RWPE2 (cell line): ENCODE measurements at places on chromosomes 1 and 21.

DNA sequence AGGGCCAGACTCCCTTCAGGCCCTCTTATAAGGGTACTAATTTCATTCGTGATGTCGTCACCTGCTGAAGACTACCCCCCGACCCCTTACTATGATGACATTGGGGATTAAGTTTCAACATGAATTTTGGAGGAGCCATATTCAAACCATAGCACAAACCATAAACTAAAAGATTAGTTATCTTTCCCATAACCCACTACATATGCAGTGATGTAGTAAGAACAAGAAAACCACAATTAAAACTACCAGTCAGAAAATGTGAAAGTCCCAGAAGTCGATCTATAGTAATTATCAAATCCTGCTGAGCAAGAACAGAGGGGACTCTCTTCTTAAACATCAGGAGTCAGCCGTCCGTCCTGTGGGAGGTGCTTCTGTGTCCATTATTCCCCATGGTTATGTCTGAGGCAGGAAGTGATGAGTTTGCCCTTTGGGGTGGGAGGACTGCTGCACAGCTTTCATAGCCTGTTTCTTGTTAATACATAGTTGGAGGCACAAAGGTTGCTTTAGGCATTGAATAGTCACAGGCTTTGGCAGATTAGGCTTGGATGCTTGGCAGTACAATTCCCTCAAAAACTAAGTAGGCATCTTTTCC lies 35.9 kb upstream of the PTGFRN start:
- DNase-seq = no peak

DNA sequence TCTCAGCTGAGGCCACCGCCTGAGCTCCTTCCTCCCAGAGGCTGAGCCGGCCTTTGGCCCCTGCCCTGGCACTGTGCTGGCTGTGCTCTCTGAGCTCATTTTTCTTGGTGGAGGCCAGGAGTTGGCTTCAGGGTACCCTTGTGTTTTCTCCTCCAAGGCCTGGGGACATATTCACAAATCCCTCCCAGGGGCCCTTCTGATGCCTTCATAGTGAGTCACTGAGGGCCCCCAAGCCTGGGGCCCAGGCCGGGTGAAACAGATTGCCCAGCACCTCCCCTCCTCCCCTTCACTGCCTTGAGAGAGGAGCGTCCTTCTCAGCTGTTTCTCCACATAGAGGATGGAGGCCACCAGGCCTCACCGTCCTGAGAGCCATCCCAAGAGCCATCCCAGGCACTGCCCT lies 105.8 kb downstream of the SIK1 start:
- no peak for DNase-seq

DNA sequence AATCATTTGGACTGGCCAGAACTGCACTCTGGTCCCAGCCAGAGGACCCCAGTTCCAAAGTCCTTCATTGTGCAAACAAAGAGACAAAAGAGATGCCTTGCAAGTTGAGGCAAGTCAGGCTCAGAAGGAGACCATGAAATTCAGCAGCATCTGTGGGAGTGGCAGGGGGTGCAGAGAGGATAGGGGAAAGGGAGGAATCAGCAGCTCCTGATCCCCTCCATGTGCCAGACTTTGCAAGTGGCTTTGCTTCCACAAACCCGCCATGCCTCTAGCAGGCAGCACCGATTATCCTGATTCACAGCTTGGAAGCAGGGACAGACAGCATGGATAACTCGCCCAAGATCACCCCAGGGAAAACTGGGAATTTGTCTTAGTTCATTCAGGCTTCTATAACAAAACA lies 2.1 kb upstream of the CAPN9 start:
- no peak for DNase-seq

- no peak for DNase-seq
Observed at GRCh38 chr21:46553993-46554392, 50.9 kb downstream of the S100B start.

- no peak for DNase-seq
Observed at GRCh38 chr1:78420181-78420580, 70.6 kb upstream of the PTGFR start.

- DNase-seq = no peak
Observed at GRCh38 chr1:168135921-168136708, 615 bp downstream of the GPR161 start.

DNA sequence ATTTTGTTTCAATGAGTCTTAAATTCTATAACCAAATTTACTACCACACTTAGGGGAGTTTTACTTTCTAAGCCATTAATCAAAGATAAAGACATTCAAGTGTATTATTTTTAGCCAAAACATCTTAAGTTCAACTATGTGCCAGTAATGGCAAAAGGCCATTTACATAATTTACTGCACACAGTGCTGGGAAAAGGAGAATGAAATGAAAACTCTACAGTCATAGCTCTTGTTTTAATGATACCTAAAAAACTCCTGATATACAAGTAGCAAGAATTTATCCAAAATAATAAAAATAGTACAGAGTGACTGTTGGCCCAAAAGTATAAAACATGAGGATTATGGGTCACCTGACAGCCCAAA lies 42.4 kb upstream of the C1orf198 start:
- no peak for DNase-seq

- no peak for DNase-seq
Observed at GRCh38 chr1:71586030-71586429, 505.2 kb upstream of the ZRANB2 start.

DNA sequence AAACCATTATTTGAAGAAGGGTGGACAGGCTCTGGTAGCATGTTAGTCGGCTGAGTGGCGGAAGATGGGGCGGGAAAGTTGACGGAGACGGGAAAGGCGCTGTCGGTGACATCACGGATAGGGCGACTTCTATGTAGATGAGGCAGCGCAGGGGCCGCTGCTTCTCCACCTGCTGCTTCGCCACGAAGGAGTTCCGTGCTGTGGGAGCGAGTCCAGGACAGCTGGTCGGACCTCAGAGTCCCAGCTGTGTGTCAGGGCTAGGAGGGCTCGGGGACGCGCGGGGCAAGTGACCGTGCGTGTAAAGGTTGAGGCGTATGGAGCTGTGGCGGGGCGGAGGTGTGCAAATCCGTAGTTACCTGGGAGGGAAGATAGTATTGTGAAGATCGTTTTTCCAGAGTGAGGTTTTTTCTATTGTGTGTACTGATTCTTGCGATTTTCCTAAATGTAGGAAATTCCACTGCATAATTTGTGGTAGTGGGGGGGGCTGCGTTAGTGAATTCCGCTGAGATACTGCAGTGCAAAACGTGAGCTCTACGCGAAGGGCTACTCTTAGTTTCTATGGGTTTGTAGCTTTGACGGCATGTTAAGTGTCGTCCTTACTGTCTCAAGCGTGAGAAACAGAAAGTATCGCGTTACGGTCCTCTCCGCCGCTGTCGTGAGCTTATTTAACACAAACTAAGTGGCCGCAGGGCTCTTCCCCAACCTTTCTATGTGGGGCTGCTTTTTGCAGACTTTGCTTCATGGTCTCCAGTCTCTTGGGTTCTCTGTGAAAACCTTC lies 111.2 kb upstream of the NBPF11 start:
- DNase-seq = peak; percentile 77

DNA sequence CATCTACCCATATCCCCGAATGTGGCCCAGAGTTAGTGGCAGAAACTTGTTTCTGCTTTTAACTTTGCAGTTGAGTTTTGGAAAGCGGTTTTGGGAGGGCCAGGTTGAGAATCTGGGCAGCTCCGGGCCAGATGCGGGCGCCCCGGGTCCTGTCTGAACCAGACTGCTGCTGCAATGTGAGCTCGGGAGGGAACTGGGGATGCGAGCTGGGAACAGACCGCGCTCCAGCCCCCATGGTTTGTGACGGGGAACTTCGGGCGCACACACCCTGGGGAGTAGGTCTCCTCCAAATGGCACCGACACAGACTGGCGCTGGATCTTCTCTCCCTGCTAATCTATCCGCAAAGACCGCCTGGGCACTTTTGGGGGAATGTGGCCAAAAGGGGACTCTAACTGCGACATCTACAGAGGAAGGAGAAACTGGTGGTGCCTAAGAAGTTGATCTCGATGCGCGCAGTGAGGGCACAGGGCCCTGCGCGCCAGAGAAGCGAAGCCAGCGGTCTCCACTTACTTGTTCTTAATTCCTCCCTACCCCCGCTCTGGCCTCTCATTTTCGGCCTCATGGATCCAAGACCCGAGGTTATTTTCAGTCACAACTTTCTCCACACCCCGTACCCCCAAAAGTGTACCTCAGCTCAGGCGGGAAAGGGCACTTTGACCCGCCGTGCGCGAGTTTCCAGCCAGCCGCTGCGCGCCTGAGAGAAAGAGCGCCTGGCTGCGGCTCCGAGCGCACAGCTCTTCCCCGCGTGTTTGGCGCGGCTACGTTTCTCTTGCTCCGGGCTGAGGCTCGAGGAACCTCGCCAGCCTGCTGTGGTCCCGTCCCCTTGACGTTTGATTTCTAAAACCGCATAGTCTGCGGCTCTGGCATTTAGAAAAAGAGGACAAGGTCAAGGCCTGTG lies 411.0 kb upstream of the ESRRG start:
- no peak for DNase-seq

- no peak for DNase-seq
Observed at GRCh38 chr1:245084551-245084950, 70.2 kb upstream of the KIF26B start.

DNA sequence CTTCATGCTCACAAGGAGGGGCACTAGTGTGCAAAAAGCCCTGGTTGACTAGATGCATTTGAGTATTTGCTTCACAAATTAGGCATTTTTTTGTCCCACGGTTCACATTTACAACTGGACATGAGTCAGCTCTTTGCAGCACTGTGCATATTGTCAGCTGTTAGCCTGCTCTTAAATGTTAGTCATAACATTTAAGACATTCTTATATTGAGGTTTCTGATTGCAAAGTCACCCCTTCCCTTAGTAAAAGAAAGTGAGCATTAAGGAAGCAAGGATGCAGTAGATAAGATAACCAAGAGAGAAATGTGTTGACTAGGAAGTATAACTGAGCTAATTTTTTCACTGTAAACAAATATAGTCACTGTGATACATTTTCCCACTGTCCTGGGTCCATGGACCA lies 132.6 kb upstream of the CTTNBP2NL start:
- DNase-seq = no peak

DNA sequence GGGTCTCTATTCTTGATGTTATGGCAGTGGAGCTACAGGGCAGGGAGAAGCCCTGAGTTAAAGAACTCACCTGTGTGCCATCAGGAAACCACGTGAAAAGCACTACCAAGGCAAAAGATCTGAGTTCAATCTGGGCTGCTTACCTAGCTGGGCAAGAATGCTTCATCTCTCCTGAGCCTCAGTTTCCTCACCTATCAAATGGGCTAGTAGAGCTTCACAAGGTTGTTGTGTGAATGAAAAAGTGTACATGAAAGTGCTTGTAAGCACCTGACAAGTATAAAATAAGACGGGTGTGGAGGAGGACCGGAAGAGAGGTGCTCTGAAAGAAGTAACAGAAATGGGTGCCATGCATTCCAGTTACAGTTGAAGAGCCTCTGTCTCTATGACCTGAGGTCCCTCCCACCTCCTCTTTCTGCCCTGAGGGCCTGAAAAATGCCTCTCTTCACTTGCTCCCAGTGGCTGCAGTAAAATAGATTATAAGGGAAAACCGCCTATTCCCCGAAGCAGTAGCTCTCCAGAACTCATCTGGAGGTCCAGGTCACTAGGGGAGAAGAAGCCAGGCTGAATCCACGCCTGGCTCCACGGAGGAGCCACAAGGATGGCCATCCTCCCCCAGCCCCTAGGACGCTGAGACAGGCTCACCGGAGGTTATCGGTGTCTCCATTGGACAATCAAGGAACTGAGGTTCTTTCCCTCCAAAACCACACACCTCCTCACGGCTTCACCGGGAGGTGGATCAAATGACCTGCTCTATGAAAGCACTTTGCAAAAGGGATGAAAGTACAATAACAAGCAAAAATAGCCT lies 1.4 kb downstream of the GPR161 start:
- no peak for DNase-seq

- DNase-seq = no peak
Observed at GRCh38 chr1:245748646-245749045, 593.9 kb downstream of the KIF26B start.

DNA sequence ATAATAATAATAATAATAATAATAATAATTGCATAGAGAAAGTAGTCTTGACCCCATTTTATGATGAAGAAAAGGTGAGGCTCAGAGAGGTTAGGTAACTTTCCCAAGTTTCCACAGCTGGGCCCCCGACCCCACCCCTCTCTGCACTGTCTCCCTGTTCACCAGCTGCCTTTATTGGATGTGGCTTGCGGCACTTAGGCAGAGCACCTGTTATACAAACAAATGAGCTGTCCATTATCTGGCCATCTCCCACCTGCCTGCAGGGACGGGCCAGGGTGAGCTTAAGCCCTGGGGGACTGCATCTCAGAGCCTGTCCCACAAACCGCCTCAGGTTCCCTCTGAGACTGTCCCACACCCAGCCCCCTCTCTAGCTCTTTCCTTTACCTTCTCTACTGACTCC lies 10.1 kb upstream of the EFNA1 start:
- no peak for DNase-seq

- peak; percentile 66 for DNase-seq
Observed at GRCh38 chr1:45687754-45688740, at the start of gene TMEM69. Gene TMEM69, plus strand, starts transcription at chr1:45688181. Its CDS starts 2,888 bp downstream, at chr1:45691069.

- DNase-seq = no peak
Observed at GRCh38 chr1:50666849-50667248, 243.6 kb upstream of the DMRTA2 start.

DNA sequence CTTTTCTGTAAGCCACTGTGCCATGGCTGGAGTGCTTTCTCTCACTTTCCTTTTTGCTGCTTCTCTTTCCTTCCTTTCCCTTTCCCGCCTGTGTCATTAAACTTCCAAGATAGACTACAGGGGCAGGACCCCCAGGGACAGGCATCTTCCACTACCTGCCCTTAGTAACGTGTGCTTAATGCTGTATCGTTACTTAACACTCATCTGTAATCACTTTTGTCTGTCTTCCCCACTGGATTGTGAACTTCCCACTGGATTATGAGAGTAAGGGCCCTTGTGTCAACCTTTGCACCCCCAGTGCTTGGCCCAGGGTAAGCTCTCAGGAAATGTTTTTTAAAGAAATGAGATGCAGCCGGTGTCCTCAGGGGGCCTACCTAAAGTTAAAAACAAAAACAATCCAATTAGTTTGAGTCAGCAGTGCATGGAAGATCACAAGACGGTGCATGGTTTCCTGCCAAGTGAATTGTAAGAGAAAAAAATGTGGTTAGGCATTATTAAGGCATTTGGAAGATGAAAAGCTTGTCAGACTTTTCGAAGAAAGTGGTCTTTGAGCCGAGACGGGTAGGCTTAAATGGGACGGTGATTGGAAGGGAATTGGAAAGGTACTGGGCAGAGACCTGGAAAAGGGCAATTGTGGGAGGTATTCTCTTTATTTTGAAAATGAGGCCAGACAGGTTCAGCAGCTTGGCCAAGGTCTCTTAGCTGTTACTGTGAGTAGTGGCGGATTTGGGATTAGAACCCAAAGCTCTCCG lies 958 bp downstream of the LYPLAL1 start:
- no peak for DNase-seq
